ENCODE measurements at places on chromosomes 12 and 14.

DNA sequence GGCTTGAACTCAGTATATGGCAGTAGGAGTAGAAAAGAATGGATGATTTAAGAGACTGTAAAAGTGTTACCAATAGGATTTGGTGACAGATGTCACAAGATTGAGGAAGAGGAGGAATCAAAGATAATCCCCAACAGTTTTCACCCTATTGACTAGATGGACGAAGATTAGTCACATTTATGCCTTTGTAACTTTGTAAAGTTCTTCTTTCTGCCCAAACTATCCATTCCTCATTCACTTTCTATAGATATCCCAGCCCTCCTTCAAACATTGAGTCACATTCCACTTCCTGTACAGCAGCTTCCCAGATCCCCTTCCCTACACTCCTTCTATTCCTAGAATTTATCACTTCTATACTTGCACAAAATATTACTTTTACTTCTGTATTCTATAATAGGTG is 207.9 kb downstream of the BTG1 start:
- no peak overlapping the region for H3K4me3 ChIP-seq
- peaks cover 7% of the 10 kb centered on the region for H3K4me1 ChIP-seq
- no peak overlapping the region for H3K27ac ChIP-seq
- peaks cover 11% of the 10 kb centered on the region for H3K36me3 ChIP-seq

GRCh38 chr12:57151741-57152630 is 4.6 kb upstream of the LRP1-AS start:
- H3K27me3 ChIP-seq, result peaks cover 11% of the 10 kb centered on the region
- H3K4me3 ChIP-seq, result no peak overlapping the region
- no peaks in the 10 kb centered on the region for H3K4me1 ChIP-seq
- H3K36me3 ChIP-seq, result no peaks in the 10 kb centered on the region

- DNase-seq, result no peak
- H3K36me3 ChIP-seq, result peaks cover 7% of the 10 kb centered on the region
- peak overlapping the region; percentile 98 for H3K27ac ChIP-seq
- H3K4me1 ChIP-seq, result peaks cover 33% of the 10 kb centered on the region
Measured at GRCh38 chr12:92404259-92404894, 258.7 kb upstream of the BTG1 start.

DNA sequence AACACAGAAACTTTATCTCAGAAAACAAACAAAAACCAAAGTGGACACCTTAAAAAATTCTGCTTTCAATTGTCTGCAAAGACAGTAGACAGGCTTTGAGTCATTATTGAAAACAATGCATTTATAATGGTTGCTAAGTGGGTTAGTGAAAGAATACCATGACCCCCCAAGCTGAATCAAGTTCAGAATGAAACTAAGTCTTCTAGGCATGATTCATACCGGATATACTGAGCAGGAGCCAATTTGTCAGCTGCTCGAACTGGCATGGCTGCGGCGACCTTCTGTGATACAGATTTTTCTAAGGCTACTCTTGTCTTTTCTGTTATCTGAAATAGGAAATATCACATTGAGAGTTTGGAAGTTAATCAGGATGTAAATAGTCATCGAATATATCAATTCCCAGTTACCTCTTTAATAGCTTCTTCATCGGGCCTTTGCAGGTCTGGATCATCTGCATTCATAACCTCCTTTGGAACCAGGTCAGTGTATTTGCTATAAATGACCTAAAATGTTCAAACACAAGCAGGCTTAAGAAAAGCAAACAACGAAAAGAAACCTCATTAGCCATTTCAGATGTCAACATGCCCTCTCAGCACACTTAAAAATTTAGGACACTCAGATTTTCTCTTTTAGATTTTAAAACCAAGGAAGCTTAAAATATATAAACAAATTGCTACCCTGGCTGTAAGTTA is 22.3 kb downstream of the SNW1 start:
- no peak for DNase-seq
- H3K27me3 ChIP-seq, result no peaks in the 10 kb centered on the region
- peaks cover 3% of the 10 kb centered on the region for H3K36me3 ChIP-seq
- H3K4me1 ChIP-seq, result peaks cover 19% of the 10 kb centered on the region

GRCh38 chr12:106054049-106054448 is 84.7 kb downstream of the NUAK1 start:
- H3K27ac ChIP-seq, result no peak overlapping the region
- peaks cover 12% of the 10 kb centered on the region for H3K27me3 ChIP-seq
- DNase-seq, result no peak
- H3K4me3 ChIP-seq, result no peak overlapping the region
- H3K36me3 ChIP-seq, result no peaks in the 10 kb centered on the region

- no peaks in the 10 kb centered on the region for H3K36me3 ChIP-seq
- H3K4me3 ChIP-seq, result no peak overlapping the region
- H3K27ac ChIP-seq, result no peak overlapping the region
Measured at GRCh38 chr14:105107781-105108515, 42.7 kb upstream of the GPR132 start.

- H3K36me3 ChIP-seq, result no peaks in the 10 kb centered on the region
- no peak overlapping the region for H3K4me3 ChIP-seq
- no peaks in the 10 kb centered on the region for H3K27me3 ChIP-seq
- peak overlapping the region; percentile 25 for H3K27ac ChIP-seq
Measured at GRCh38 chr14:20492486-20492885, 12.9 kb upstream of the RNASE10 start.

- no peaks in the 10 kb centered on the region for H3K36me3 ChIP-seq
- H3K27ac ChIP-seq, result no peak overlapping the region
- H3K4me3 ChIP-seq, result no peak overlapping the region
Measured at GRCh38 chr12:12705838-12706520, 10.0 kb upstream of the GPR19 start.

- H3K27ac ChIP-seq, result no peak overlapping the region
- H3K36me3 ChIP-seq, result no peaks in the 10 kb centered on the region
- peak; percentile 57 for DNase-seq
Measured at GRCh38 chr12:100154474-100155247, 12.0 kb upstream of the BLTP3B start.
